AG08396 (cell line): ENCODE measurements at places on chromosomes 5 and 9.

GRCh38 chr5:74673011-74673790 is 11.8 kb upstream of the HEXB start:
- no peak for DNase-seq

DNA sequence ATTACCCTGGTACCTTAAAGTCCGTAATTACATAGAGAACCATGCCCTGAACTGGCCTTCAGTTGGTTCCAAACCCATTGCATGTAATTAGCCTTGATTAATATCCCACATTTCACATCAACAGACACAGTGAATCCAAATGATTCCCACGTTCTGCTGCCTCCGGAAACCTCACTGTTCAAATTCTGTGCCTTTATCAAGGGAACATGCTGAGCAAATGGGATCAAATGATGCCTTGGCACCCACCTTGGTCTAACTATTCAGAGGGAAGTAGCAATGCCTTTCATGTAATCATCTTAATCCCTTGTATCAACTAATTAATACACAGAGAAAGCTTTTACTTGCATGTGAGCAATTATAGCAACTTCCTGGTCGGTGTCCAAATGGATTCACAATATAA is 100.6 kb downstream of the EFNA5 start:
- no peak for DNase-seq

DNA sequence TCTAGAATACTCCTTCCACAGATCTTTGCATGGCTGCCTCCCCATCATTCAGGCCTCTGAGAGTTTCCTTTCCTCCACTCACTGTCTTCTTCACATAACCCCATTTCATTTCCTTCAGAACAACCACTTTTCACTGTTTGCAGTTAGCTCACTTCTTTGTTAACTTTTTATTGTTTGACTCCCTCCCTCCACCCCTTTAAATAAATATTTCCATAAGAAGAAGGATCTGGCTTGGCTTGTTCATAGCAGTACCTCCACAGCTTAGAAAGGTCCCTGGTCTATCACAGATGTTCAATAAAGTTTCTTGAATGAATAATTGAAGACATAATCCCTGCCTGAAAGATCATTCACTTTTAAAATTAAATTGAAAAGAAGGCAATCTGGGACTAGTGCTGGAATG is 661.6 kb downstream of the ACTL7B start:
- DNase-seq, result no peak

DNA sequence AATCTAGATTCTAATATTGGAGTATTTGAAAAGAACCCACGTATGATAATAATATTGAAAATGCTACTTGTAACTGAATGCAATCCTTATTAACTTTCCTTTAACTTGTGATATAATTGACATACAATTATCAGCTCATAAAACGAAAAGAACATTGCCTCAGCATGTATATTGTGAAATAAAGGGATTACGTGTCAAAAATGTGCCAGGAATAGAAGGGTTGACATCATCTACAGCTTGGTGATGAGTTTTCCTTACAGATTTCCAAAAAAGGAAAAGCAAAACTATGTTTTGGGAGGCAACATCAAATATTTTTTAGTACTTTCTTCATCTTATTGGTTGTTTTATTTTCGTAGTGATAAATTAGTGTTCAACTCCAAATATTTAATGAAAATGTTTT is 266.0 kb upstream of the PTGER4 start:
- no peak for DNase-seq

GRCh38 chr5:139410993-139411828 is 7.3 kb upstream of the SPATA24 start:
- no peak for DNase-seq

GRCh38 chr5:179322071-179323025 is 22.9 kb downstream of the ADAMTS2 start:
- DNase-seq, result no peak

DNA sequence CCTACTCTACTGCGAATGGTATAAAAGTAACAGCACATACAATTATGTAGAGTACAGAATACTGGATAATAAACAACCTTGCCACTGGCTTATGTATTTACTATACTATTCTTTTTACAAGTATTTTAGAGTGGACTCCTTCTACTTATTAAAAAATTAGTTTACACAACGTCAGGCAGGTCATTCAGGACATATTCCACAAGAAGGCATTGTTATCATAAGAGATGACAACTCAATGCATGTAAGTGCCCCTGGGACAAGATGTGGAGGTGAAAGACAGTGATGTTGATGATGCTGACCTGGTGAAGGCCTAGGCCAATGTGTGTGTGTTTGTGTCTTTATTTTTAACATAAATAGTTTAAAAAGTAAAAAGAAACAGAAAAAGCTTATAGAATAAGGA is 421.7 kb downstream of the CDH12 start:
- no peak for DNase-seq

DNA sequence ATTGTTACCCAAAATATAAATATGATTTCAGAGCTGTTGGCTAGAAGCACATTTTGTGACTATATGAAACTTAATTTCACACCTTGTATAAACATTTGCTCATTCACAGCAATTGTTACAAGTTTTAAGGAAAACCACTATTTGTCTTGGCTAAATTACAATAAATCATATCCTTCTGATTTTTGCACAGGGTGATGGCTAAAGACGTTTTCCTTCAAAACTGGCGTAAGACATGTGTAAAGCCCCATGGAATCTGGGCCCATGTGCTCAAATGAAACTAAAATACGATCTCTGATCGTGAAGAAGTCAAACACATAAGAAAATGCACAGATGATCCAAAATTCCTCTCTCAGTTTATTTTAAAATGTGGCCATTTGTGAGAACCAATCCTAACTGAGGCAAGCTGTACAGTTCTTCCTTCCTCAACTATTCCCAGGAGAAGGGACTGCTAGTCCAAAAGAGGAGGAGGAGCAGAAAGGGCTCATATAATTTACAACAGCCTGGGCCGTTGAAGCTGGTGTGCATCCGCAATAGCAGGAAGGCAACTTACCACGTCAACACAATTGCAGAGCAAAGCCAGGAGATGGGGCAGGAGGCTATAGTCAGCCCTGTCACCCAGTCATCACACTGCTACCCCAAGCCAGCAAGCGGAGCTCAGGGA is 98.4 kb downstream of the MED27 start:
- DNase-seq, result no peak

GRCh38 chr9:96478829-96479371 is 28.9 kb downstream of the HABP4 start:
- no peak for DNase-seq

GRCh38 chr5:151646334-151646733 is 40.4 kb downstream of the SPARC start:
- DNase-seq, result no peak

DNA sequence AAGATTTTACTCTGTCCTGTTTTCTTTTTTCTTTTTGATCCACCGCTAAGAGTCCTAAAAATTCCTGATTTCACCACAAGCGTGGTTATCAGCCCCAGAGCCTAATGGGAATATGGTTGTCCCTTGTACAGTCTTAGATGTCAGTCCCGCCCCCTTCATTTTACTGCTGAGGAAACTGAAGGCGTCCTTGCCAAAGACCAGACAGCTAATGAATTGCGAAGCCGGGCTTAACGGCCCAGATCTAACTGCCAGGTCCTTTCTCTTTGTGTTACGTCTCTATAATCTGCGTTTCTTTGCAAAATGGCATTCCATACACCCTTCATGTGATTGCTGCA is 497 bp downstream of the NSA2 start:
- DNase-seq, result peak; percentile 37

DNA sequence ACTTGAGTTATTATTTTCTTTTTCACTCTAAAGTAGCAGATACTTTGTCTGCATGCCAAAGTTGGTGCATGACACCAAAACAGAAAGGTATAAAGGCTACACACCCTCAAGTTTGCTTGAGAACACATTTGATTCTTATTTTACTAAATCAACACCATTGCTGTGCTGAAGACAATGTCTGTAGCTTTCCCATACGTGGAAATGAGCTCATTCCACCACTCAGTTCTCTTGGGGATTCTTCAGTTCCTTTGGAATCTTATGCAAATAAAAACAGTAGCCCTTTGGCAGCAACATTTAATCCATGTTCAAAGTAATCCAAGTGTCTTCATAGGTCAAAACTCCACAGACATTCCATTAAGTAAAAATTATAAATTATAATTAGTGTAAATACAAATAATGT is 264.9 kb downstream of the TLE1 start:
- no peak for DNase-seq

GRCh38 chr9:126149661-126150060 is 177.0 kb upstream of the MVB12B start:
- peak; percentile 1 for DNase-seq

- no peak for DNase-seq
Measured at GRCh38 chr9:9173264-9173663, 1373.7 kb upstream of the DMAC1 start.

DNA sequence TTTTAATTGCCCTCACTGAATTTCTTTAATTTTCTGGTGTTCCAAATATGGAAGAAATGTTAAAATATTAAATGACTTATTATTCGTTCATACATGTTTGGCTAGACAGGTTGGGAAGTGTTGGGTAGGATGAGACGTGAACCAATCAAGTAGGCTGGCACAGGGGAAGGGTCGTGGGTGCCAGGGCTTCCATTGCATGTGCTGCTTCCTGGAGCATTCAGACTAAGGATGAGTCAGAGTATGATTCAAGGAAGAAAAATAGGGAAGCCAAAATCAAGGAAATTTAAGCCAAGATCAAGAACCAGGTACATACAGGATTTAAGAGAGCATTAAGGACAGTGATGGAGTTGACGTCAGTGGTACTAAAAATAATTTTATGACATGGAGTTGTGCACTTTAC is 2068.0 kb downstream of the MAT2B start:
- DNase-seq, result no peak

DNA sequence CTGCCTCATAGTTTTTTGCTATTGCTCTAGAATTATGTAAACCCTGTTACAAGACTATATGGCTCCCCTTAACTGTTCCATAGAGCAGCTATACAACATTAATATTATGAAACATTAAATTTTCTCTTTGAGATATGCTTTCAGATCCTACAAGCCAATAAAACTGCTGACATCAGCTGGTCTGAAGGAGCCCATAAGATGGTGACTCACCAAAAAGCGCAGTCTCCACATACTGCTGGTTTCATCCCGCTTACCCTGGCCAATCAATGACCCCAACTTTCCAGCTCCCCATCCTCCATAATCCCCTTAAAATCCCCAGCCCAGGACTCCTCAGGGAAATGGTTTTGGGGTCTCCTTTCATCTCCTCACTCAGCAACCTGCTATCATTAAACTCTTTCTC is 172.7 kb downstream of the NSG2 start:
- no peak for DNase-seq

GRCh38 chr5:37121027-37121426 is 128.1 kb downstream of the CPLANE1 start:
- DNase-seq, result no peak

GRCh38 chr9:111630964-111631213 is 245 bp upstream of the DNAJC25 start:
- no peak for DNase-seq

- DNase-seq, result no peak
Measured at GRCh38 chr5:90833753-90834152, 275.2 kb downstream of the ADGRV1 start.

- DNase-seq, result peak; percentile 51
Measured at GRCh38 chr5:79702606-79703380, 13.2 kb downstream of the CMYA5 start.

GRCh38 chr5:167561796-167562195 is 729.6 kb upstream of the WWC1 start:
- no peak for DNase-seq

DNA sequence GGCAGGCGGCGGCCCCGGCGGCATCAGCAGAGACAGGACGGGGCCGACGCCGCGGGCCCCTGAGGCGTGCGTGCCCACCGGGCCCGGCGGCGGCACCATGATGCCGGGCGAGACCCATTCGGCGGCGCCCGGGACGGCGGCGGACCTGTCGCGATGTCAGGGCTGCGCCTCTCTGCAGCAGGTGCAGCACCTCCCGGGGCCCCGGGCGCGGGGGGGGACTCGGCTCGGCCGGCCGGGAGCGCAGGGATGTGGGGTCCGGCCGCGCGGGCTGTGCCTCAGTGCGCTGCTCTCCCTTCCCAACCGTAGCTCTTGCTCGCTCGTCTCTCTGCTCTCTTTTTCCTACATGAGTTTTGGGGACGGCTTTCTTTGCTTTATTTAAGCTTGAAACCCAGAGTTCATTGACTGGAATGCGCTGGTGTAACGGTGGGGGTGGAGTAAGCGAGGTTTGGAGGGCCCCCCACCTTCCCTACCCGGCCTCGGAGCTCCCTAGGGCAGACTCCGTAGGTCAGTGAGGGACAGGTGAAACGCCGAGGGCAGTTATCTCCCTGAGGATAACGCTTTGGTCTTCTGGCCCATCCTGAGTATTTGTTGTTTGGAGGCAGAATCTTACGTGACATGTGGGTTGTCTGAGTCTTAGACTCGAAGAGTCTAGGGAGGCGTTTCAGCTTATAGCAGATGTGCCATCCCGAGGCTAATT is 490 bp downstream of the ICE1 start:
- DNase-seq, result no peak

- peak; percentile 61 for DNase-seq
Measured at GRCh38 chr5:109690242-109690974, 681 bp downstream of the MAN2A1 start.

- DNase-seq, result no peak
Measured at GRCh38 chr5:57780306-57780960, 297.8 kb upstream of the ACTBL2 start.

GRCh38 chr9:130027533-130028365 is 15.2 kb downstream of the FNBP1 start:
- no peak for DNase-seq

- no peak for DNase-seq
Measured at GRCh38 chr5:65546141-65546540, 16.8 kb downstream of the CENPK start.

GRCh38 chr9:137733429-137733828 is 114.6 kb downstream of the EHMT1 start:
- no peak for DNase-seq
